ENCODE measurements at places on chromosomes 6 and 20. TPM values are rescaled to one million over a fixed set of nuclear protein-coding genes. Genes with fewer than 3 reads are reported as not detected.

Gene TEAD3
- total RNA-seq: 94.6 TPM

GRCh38 chr6:123804014-123804786, 535 bp downstream of the NKAIN2 start:
- DNase-seq: no peak
- H3K4me3 ChIP-seq: peak overlapping the region; percentile 57
- no peak overlapping the region for H3K27ac ChIP-seq
- H3K36me3 ChIP-seq: no peaks in the 10 kb centered on the region

DNA sequence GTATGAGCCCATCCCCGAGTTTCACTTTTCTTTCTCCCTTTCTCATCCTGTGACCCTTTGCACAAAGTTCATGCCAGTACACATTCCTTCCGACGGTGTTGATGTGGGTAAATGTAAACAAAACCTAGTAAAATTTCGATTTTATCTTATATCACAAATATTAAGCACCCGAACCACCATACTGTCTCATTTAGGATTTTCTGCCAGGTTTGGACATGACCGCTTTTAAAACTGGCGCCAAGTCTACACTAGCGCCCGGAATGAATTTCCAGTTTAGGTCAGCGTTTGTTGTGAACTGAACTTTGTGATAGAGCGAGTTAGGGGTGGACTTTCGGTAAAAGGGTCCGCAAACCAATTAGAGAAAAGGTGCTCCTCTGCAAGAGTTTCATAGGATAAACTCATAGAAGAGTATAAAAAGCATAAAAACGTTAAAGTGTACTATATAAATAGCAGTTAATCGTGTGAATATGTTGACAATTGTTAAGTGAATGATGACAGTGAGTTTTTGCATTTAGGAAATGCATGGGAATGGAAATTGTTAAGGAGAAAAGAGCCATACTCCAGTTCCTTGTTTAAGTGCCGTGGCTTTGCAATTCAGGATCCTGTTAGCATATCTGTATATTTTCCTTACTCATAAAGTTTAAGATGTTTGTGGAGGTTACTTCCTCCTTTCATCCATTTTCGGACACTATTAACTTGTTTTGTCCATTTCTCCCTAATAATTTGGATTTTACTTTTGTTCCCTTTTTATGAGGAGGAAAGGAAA, 937 bp downstream of the AKAP7 start:
- H3K4me3 ChIP-seq: peak overlapping the region; percentile 86
- peak overlapping the region; percentile 96 for H3K27ac ChIP-seq
- no peak for DNase-seq
- H3K4me1 ChIP-seq: peaks cover 21% of the 10 kb centered on the region

DNA sequence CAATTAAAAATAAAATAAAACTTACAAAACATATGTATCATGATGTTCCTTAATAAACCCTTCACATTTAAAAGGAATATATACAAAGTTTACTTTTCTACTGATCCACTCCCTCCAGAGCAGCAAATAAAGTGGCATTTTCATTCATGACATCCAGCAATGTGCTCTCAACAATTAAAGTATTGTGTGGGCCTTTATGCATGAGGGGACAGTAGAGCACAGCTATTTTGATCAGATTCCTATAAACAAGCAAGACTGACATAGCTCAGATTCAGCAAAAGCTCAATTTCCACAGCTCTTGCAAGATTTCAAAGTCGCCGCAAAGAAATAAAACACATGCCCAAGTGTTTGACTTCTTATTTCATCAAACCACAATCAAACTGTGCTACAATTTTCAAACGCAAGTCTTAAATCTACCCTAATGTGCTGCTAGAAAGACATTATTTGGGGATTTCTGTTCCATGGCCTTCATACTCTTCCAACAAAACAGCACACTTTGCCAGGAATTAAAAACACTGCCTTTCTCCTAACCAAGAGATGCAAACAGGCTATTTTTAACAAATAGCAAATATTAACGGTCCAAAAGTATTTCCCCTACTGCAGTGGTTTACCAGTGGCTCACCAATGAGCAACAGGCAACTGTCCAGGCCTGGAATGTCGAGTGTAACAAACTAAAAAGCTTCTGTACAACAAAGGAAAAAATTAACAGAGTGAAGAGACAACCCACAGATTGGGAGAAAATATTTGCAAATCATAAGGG, 52.3 kb downstream of the MBOAT1 start:
- H3K4me1 ChIP-seq: peaks cover 35% of the 10 kb centered on the region
- no peak overlapping the region for H3K4me3 ChIP-seq
- no peaks in the 10 kb centered on the region for H3K27me3 ChIP-seq
- peak overlapping the region; percentile 10 for H3K27ac ChIP-seq
- H3K36me3 ChIP-seq: no peaks in the 10 kb centered on the region

DNA sequence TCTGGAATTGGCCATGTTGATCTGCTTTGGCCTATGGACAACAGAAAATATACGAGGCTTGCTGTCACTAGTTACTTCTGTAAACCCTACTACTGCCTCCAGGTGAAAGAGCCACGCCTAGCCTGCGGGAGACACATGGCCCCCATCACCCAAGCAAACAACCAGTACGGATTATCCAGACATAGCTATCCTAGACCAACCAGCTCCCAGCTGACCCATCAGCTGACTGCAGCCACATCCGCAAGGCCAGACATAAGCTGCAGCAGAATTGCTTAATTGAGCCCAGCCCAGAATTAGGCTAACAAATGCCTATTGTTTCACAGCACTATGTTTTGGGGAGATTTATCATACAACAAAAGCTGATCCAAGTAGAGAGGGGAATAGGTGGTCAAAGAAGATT, 13.5 kb downstream of the REV3L start:
- H3K4me1 ChIP-seq: peaks cover 13% of the 10 kb centered on the region
- H3K4me3 ChIP-seq: no peak overlapping the region
- peaks cover 6% of the 10 kb centered on the region for H3K36me3 ChIP-seq
- H3K27me3 ChIP-seq: no peaks in the 10 kb centered on the region
- H3K27ac ChIP-seq: no peak overlapping the region
- no peak for DNase-seq

DNA sequence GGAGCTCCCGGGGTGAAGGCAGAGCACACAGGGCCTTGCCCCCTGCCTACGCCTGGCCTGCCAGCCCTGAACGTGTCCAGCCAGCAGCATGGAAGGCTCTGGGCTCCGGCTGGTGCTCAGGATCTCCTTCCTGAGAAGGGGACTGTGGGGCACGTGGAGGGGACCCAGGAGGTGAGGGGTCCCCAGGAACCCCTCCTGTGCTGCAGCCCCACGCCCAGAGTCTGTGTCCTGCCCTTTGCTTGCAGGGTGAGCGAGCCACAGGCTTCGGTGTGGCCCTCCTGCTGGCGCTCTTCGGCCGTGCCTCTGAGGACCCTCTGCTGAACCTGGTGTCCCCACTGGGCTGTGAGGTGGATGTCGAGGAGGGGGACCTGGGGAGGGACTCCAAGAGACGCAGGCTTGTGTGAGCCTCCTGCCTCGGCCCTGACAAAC, 22.3 kb downstream of the NPEPL1 start:
- H3K36me3 ChIP-seq: no peaks in the 10 kb centered on the region
- H3K4me1 ChIP-seq: no peaks in the 10 kb centered on the region
- DNase-seq: peak; percentile 63
- no peaks in the 10 kb centered on the region for H3K27me3 ChIP-seq
- no peak overlapping the region for H3K27ac ChIP-seq

Gene GPR63
- 1.6 TPM for total RNA-seq

DNA sequence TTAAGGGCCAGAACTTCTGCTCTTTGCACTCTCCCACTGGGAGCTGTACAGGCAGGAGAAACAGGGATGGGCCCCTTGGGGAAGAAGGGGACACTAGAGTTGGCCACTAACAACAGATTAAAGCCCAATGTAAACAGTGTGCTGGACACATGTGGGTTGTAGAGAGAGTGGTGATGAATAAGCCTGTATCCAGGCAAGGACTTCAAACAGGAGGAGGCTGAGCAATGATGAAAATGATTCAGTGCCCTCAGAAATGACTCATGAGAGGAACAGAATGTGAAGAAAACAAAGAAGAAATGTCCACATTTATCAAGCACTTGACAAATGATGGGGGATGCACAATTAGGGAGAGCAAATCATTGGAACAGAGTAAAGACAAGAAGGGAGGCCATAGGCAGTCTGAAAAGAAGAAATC, 242.3 kb downstream of the TBX18 start:
- H3K4me1 ChIP-seq: no peaks in the 10 kb centered on the region
- no peak overlapping the region for H3K27ac ChIP-seq
- H3K36me3 ChIP-seq: no peaks in the 10 kb centered on the region
- H3K4me3 ChIP-seq: no peak overlapping the region

GRCh38 chr6:37207903-37208456, 38.0 kb downstream of the PIM1 start:
- no peak overlapping the region for H3K27ac ChIP-seq
- no peak overlapping the region for H3K4me3 ChIP-seq
- H3K4me1 ChIP-seq: no peaks in the 10 kb centered on the region
- no peaks in the 10 kb centered on the region for H3K27me3 ChIP-seq

Gene RSPH4A
- 1.1 TPM for total RNA-seq

Gene CUL7
- 10.3 TPM for total RNA-seq

DNA sequence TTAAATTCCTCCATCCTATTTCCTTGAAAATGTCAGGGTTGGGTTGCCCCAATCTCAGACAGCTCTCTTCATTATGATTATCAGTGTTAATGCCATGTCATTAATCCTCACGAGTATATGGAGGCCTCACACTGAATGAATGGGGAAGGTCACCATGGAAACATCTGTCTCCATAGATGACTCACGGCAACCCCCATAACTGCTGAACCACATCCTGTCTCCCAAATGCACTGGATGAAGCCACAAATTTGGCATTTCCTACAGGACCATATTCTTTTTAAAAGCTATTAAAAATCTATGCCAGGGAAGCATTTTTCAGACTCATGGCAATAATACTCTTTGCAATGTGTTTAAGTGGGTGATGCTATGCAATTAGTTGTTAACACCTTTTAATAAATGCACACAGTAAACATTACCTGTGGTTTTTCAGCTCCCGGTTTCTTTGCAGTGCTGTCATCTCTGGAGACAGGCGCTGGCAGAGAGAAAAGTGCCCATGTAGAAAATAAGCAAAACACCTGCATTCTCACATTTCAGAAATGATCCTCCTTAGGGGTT, 80.1 kb upstream of the PTPRK start:
- no peak overlapping the region for H3K27ac ChIP-seq
- no peaks in the 10 kb centered on the region for H3K36me3 ChIP-seq
- DNase-seq: no peak
- H3K4me3 ChIP-seq: no peak overlapping the region

GRCh38 chr6:162187168-162187935, 540.2 kb downstream of the PRKN start:
- no peaks in the 10 kb centered on the region for H3K36me3 ChIP-seq
- H3K27ac ChIP-seq: no peak overlapping the region
- no peak overlapping the region for H3K4me3 ChIP-seq
- DNase-seq: no peak
- H3K27me3 ChIP-seq: no peaks in the 10 kb centered on the region

DNA sequence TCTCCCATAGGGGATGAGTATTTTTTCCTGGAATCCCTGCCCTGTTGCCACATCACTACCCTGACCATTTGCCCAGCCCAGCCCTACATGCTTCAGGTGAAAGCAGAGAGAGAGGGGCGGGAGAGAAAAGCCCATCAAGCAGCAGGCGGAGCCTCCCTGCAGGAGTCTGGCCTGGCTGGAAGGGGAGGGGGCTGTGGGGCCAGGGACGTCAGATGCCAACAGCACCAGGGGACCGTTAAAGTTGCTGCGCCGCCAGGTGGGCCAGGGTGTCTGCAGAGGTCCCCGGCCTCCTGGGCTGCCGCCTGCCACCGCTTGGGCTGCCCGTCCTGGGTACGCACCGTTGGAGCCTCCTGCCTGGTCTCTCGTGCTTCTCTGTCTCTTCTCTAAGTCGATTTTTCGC, 757 bp upstream of the R3HDML start:
- H3K36me3 ChIP-seq: no peaks in the 10 kb centered on the region
- H3K4me1 ChIP-seq: no peaks in the 10 kb centered on the region
- peaks cover 28% of the 10 kb centered on the region for H3K27me3 ChIP-seq

GRCh38 chr20:23047738-23048214, 1.7 kb downstream of the THBD start:
- H3K36me3 ChIP-seq: no peaks in the 10 kb centered on the region
- DNase-seq: no peak
- peak overlapping the region; percentile 84 for H3K27ac ChIP-seq
- peak overlapping the region; percentile 0 for H3K4me3 ChIP-seq

DNA sequence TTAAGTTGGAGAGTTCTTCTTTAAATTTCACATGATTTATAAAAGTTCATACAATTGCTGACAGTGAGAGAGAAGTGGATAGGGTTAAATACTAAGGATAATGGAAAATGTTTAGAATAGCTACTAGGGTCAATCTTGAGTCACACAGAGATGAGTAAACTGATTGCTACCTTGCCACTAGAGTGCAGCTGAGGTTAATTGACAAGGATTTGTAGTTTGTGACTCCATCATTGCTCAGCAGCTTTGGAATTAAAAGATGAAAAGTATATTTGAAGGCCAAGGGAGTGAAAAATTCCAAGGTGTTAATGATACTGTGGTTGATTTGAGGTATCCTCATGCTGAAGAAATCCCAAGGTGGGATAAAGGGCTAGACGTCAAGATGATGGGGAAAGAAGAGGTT, 524.0 kb downstream of the UTRN start:
- no peaks in the 10 kb centered on the region for H3K36me3 ChIP-seq
- no peak overlapping the region for H3K27ac ChIP-seq
- no peak overlapping the region for H3K4me3 ChIP-seq
- no peaks in the 10 kb centered on the region for H3K27me3 ChIP-seq
- DNase-seq: no peak

DNA sequence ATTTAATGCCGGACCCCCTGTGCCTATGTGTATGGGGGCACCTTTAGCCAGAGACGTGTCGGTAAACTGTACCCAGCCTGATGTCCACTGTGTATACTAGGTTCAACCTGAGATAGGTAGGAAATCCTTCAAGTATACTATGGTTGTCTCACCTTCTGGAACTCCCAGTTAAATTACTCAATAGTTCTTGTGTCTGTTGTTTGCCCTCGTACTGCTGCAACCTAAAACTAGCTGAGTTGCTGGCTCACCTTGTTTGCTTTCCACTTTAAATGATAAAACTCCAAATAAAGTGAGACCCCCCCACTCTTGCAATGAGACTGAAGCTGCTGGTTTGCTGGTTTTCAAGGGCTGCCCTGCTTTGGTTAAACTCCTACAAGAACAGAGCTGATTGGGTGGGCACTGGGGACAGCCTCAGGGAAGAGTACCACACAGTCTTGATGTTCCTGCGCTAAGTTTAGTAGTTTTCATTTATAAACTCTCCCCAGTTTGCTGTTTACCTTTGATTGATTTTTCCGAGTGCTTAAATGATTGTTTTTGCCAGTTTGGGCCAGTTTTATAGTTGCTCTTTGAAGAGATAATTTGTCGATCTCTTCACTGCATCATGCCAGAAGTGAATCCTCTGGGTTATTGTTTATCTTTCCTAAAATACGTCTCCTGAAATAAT, 1281.8 kb upstream of the MAP3K7 start:
- DNase-seq: no peak
- H3K36me3 ChIP-seq: no peaks in the 10 kb centered on the region
- no peaks in the 10 kb centered on the region for H3K4me1 ChIP-seq
- H3K4me3 ChIP-seq: no peak overlapping the region

DNA sequence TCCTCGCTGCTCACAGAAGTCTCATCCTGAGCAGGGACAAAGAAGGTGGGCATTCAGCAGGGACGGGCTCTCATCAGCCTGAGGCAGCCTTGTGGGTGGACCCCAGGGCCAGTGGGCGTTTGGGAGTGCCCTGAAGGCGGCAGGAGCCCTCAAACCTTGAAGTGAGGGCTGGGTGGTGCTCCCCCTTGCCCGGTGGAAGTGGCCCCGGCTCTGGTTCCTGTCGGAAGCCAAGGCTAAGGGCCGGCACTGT, 110.5 kb downstream of the NOL4L start:
- H3K4me1 ChIP-seq: peaks cover 100% of the 10 kb centered on the region
- no peaks in the 10 kb centered on the region for H3K27me3 ChIP-seq

- no peak for DNase-seq
- H3K27ac ChIP-seq: no peak overlapping the region
- H3K4me1 ChIP-seq: no peaks in the 10 kb centered on the region
- no peaks in the 10 kb centered on the region for H3K36me3 ChIP-seq
- H3K4me3 ChIP-seq: no peak overlapping the region
- H3K27me3 ChIP-seq: no peaks in the 10 kb centered on the region
These were observed 31.9 kb upstream of the MRGBP start for GRCh38 chr20:62764156-62764935.

Gene COL20A1
- not detected for total RNA-seq

All from sigmoid colon (tissue), 7 donors.